ENCODE measurements at places on chromosomes 12 and 14.
A peak's percentile ranks its signal among the peaks of the same experiment; 100 is the strongest.

DNA sequence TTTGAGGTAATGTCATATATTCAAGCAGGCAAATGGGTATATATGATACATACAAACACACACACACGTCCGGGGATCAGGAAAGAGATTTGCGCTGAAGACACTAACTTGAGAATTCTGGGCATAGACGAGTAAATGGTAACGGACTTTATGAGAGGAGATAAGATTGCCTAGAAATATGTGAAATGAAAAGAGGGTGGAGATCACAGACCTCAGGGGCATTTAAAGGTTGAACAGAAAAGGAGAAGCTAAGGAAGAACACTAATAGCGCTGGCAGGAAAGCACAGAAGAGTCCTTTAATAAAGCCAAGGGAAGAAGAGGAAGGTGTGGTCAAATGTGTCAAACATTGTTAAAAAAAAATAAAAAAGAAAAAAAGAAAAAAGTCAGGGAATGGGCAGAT, 13.1 kb downstream of the CRY1 start:
- no peak for DNase-seq

- no peak for DNase-seq
Observed at GRCh38 chr12:56230432-56231183, 757 bp downstream of the SLC39A5 start.

- DNase-seq = no peak
Observed at GRCh38 chr12:39883411-39883810, 222.5 kb downstream of the SLC2A13 start.

DNA sequence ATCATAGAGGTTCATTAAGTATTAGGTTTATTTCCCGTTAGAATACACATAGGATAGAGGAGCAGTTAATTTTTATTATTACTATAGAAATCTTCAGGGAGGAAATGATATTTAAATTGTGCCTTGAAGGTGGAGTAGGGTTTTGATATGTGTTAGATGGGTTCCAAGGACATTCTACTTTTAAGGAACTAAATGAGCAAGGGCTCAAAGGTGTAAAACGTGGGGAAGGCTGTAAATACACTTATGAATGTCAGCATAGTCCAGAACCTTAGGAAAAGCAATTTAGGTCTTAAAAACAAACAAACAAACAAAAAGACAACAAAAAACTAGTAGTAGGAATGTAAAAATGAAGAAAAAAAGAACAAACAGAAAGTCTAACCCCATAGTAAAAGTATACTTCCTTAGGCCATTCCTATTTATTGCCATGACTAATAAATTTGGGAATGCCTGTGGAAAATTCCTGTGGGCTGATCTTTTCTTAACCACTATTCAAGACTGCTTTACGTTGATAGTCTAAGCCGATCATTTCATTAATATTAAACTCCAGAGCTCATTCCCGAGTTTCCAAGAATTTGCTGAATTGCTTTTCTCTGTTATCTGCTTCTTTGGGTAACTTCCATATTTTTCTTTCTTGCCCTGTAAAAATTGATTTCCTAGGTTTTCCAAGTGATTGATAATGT, 180.3 kb downstream of the RAD51B start:
- peak; percentile 81 for DNase-seq

DNA sequence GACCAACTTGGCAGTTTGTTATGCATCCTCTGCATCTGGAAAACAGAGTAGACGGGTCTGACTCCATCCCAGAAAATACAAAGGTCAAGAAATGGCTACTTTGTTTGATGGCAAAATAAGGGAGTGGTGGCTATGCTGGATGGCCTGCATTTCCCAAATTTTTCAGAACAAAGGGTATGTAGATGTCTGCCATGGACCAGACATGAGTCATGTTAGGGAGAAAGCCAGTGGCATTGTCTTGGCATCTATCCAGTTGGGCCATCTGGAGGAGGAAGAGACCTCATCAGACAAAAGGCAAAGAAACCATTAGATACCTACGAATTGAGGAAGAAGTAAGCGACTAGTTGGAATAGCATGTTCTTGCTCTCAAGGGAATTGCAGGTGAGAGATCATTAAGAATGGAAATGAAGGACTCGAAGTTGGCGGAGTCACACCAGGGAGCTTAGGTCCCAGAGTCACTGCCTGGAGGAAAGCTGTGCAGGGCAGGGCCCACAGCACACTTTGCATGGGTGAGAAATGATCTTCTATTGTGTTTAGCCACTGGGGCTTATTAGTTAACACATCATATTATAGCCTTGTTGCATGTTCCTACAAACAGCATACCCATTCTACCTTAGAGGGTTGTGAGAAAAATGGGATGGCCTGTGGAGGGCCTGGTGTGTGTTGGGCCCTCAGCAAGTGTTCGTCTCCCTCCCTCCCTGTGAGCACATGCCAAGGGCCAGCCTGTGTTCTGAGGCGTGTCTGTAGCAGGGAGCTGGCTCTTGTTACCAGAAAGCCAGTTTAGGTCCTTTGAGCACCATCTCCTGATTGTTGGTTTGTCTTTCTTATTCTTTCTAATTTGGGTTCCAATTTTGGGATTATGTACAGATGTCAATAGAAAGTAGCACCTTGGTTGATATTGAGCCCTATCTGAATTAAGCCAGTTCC, 119.4 kb downstream of the KTN1 start:
- DNase-seq = peak; percentile 46

- no peak for DNase-seq
Observed at GRCh38 chr12:52254965-52255751, 19.3 kb upstream of the KRT86 start.

- no peak for DNase-seq
Observed at GRCh38 chr12:25725931-25726330, 172.8 kb upstream of the LMNTD1 start.
